Fibroblast of villous mesenchyme (primary cell): ENCODE measurements at places on chromosomes 3 and 15. TPM values are rescaled to one million over a fixed set of nuclear protein-coding genes. Genes with fewer than 3 reads are reported as not detected.

SAMMSON gene
- not detected in 2 replicates for total RNA-seq

CORO2B gene
- total RNA-seq, result 8.7 and 9.5 TPM in 2 replicates

RPL4 gene
- total RNA-seq, result 1,273 and 2,415 TPM in 2 replicates

CPB1 gene
- not detected in 2 replicates for total RNA-seq

CNTN3 gene
- 1.6 and 6.5 TPM in 2 replicates for total RNA-seq

STRA6 gene
- total RNA-seq, result 52.7 and 64.4 TPM in 2 replicates

OR5H6 gene
- not detected in 2 replicates for total RNA-seq

CLDN16 gene
- under 0.01 and 0.43 TPM in 2 replicates for total RNA-seq

ADIPOQ gene
- total RNA-seq, result not detected in 2 replicates

ADCY5 gene
- 0.32 and 0.43 TPM in 2 replicates for total RNA-seq

TUSC7 gene
- not detected in 2 replicates for total RNA-seq
